ENCODE measurements at places on chromosomes 7 and 10.

- no peak for DNase-seq
Measured at GRCh38 chr7:2928613-2929311, 84.7 kb upstream of the GNA12 start.

GRCh38 chr7:151426904-151427704 is 12.8 kb downstream of the CRYGN start:
- no peak for DNase-seq

GRCh38 chr10:20993830-20994527 is 96.9 kb upstream of the NEBL start:
- peak; percentile 61 for DNase-seq

- no peak for DNase-seq
Measured at GRCh38 chr7:135704074-135704473, 23.9 kb downstream of the SLC13A4 start.

- DNase-seq: peak; percentile 68
Measured at GRCh38 chr7:73342645-73343044, 14.7 kb downstream of the FKBP6 start.

Data from brain microvascular endothelial cell (primary cell).